ENCODE measurements at places on chromosomes 12 and 14.

DNA sequence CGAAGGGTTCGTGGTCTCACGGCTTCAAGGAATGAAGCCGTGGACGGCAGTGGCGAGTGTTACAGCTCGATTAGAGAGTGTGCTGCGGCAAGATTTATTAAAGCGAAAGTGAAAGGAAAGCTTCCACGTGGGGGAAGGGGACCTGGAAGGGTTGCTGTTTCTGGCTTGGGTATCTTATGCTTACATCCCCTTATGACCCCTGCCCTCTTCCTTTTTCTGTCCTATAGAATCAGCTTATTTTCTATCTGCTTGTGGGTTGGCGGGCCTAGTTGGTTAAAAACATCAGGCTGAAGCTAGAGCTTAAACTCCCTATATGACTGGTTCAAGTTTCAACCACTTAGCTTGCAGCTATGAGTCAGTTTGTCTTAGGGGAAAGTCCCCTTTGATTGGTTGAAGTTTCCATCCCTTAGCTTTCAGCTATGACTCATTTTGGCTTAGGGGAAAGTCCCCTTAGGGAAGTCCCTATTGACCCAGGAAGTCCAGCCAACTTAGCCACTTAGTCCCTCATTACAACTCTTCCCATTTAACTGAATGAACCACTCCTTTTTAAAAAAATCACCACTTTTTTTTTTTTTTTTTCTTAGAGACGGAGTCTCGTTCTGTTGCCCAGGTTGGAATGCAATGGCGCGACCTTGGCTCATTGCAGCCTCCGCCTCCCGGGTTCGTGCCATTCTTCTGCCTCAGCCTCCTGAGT is 1494.7 kb upstream of the TMEM132C start:
- no peak for DNase-seq

DNA sequence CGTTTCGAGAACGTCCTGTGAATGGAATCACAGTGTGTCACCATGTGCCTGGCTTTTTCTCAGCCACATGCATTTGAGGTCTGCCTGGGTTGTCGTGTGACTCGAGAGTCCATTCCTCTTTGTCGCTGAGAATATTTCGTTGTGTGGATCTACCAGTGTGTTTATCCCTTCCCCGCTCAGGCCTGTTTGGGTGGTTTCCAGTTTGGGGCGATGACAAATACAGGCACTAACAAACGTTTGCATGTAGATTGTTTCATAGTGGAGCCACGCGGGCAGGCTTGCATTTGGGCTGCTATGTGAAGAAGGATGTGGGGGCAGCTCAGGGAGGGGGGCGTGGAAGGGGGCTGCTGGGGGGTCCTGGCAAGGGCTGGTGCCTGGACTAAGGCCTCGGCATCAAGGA is 14.1 kb downstream of the RIN3 start:
- DNase-seq, result no peak

- DNase-seq, result no peak
Observed at GRCh38 chr14:75446447-75446846, 18.6 kb downstream of the JDP2 start.

DNA sequence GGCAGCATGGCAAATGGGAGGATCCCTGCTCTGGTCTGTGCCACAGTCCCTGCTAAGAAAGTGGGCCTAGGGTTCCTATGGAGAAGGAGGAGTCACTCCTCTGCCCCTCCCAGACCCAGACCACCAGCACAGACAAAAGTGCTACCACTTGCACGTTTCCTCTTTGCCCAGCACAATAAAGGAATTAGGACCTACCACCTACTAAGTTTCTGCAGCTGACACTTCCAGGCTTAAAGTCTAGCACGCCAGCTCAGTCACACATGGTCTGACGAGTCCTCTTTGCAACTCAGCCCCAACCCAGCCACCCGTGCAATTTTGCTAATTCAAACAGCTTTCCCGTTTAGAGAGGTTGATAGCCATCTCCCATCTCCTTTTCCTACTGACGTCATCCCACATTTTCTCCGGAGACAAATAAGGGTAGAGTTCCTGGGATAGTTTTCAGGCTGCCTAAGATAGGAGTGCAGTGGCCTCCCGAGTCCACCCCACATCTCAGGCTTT is 66.2 kb upstream of the PTGR2 start:
- no peak for DNase-seq

DNA sequence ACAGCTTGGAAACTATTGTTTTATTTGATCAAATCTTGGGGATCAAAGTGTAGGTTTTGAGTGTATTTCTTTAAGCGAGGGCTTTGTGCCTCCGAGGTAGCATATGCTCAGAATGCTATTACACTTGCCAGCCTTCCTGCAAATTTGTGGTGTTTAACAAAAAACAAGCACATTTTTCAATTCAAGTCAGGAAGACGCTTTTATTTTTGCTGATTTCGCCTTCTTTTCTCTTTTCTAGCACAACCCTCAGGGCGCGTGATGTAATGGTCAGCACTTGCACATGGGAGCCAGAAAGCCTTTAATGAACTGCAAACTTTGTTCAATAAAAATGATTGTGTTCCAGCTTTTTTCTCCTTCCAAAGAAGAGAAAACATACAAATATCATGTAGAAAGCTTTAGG is 466.5 kb downstream of the PRKD1 start:
- DNase-seq, result no peak

GRCh38 chr12:21379218-21379617 is 6.5 kb downstream of the IAPP start:
- DNase-seq, result no peak

- no peak for DNase-seq
Observed at GRCh38 chr14:43215524-43215923, 1291.6 kb downstream of the FSCB start.

GRCh38 chr12:104166465-104166864 is 28.5 kb upstream of the NFYB start:
- DNase-seq, result no peak

DNA sequence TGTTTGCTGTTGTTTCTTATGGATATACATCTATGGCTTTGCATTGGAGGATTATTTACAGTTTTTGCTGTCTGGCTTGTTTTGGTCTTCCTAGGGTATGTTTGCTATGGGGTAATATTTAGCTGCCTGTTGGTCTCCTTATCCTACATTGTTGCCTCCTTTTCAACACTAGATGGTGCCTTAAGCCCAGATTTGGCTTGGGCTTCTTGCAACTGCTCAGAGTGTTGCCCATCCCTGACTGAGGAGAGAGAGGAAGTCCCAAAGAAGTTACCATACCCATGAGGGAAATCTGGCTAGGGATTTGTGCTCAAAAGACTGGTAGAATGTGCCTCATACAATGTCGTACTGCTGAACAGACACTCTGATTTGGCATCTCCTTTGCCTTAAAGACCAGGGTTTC is 94.6 kb upstream of the MUCL1 start:
- DNase-seq, result no peak

- no peak for DNase-seq
Observed at GRCh38 chr12:1630133-1630826, 1.2 kb downstream of the WNT5B start.

- no peak for DNase-seq
Observed at GRCh38 chr12:20629414-20630156, 65.5 kb upstream of the SLCO1C1 start.

- DNase-seq, result no peak
Observed at GRCh38 chr12:68439368-68440045, 107.3 kb upstream of the MDM1 start.

Data from NCI-H1417 treated with DMSO at 0.1 percent for 48 hours (cell line).